ENCODE measurements at places on chromosomes 2 and 18.
A peak's percentile ranks its signal among the peaks of the same experiment; 100 is the strongest.

- peak; percentile 26 for DNase-seq
Observed at GRCh38 chr2:129813404-129813803, 166.1 kb upstream of the RAB6C start.

DNA sequence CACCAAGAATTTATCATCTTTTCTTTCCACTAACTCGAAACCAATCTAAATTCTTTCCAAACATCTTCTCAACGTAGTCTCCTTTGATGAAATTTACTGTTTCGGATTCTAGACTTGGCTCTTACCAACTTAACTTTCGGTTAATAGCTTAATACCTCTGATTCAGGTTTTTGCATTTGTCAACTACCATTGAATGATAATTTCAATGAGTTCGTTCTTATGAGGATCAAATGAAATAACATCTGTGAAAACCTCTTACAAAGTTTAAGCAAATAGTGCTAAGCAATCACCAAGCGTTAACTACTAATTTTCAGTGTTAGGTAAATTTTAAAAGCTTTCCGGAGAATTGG, 593 bp upstream of the NRBP1 start:
- DNase-seq: no peak

- no peak for DNase-seq
Observed at GRCh38 chr2:205965707-205966106, 120.3 kb downstream of the INO80D start.

DNA sequence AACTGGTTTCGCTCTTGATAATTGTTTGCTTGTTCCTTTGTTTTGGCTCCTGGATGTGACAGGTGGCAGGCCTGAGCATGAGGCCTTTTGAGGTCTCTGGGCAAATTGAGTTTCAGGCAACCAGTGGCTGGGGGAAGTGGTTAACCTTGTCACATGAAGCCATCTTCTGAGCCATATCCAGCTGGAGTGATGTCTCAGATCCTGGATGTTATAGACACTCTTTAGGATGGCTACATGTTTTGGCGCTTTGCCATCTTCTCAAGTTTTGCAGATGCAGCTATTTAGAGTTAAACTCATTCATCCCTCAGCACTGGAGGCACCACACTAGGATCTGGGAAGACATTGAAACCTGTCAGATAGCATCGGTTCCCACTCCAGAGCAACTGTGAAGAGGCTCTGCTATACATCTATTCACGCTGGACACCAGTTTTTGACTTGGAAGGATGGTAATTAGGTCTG, 25.3 kb upstream of the TACR1 start:
- DNase-seq: no peak

- no peak for DNase-seq
Observed at GRCh38 chr2:172456002-172456401, 28.6 kb downstream of the ITGA6 start.

- no peak for DNase-seq
Observed at GRCh38 chr2:147352264-147353071, 492.4 kb upstream of the ACVR2A start.

DNA sequence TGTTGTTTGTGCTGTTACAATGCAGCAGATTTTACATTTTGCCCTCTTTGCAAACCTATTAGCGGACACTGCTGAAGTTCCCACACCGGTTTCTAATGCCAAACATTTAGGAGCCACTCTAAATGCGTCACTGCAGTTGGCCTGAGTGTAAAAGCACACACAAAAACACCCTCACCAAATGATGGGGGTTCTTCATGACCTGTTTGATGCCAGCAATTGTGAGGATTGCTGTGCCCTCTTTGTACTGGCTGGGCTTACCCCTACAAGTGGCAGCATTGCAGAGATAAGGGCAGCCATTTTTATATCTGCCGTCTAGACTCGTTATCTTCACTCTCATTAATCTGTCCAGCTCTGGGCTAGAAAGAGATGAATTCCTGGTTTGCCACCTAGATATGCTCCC, 85.3 kb downstream of the NRP2 start:
- DNase-seq: no peak

GRCh38 chr2:205198140-205198525, 484.2 kb upstream of the NRP2 start:
- DNase-seq: no peak

DNA sequence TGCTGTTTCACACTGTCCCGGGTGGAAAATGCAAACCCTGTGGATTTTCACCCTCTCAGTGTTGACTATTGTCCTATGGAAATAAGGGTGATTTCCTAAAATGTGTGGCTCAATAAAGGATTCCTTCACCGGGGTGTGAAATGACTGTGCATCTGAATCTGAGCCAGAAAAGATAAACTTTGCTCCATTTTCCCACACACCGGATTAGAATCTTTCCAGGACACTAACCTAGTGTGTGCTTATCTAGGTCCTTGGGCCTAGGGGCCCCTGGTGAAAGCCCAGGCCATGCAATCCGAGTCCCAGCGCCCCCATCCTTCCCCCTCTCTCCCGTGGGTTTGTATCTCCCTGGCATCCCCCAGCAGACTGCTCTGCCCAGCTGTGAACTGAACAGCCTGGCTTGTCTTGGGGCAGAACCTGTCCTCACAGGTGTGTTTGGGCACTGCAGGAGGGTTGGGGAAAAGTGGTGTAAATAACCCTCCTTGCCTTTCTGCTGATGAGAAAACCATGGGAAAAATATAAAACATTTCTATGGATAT, 17.3 kb downstream of the KLHL29 start:
- no peak for DNase-seq

DNA sequence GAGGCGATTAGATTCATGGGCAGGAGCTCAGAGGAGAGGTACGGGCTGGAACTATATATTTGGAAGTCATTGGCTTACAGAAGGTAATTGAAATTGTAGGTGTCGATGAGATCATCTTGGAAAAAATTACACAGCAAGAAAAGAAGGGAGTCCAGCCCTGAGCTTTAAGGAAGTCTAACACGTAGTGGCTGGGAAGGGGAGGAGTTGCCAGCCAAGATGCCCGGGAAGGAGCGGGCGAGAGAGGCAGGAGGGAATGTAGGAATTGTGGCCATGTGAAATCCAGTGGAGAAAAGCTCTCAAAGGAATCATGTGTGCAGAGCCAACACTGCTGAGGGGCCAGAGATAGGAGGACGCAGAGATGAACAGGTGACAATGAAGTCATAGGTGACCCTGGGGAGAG, 25.6 kb upstream of the SCYGR1 start:
- no peak for DNase-seq

GRCh38 chr2:181523756-181524155, 66.6 kb downstream of the ITGA4 start:
- DNase-seq: no peak

DNA sequence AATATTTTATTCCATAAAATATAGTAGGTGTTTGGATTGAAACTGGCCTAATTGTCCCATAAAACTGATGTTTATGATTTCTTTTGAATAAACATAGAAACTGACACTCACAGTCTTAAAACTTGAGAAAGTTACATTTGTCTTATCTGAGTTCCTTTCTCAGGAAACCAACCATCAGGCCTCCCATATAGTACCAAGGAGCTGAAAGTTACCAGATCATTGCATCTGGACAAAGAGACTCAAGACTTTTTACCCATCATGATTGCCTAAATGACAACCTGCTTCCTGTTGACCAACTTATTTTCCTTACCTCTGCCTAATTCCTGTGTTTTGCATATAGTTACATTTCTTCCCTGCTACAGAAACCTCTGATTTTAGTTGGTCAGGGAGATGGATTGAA, 137.0 kb upstream of the XPO1 start:
- DNase-seq: no peak

- DNase-seq: no peak
Observed at GRCh38 chr2:55162284-55163006, 69.6 kb downstream of the CLHC1 start.

DNA sequence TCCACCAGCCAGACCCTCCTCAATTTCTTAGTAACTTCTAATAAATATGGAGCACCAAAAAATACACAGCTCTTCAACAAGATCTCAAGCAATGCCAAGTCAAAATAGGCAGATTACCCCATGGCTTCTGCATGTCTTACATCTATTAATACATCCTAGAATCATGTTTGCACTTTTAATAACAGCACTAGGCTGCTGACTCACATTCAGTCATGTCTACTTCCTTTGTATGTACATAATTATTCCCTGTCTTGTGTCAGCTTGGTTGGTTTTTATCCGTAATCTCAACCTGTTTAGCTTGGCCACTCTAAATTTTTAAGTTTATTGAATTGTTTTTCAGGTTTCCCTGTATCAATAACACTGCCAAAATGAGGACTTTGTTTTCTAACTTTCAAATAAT, 420.1 kb upstream of the ACVR2A start:
- no peak for DNase-seq

- DNase-seq: no peak
Observed at GRCh38 chr2:225471482-225471881, 72.0 kb downstream of the NYAP2 start.

DNA sequence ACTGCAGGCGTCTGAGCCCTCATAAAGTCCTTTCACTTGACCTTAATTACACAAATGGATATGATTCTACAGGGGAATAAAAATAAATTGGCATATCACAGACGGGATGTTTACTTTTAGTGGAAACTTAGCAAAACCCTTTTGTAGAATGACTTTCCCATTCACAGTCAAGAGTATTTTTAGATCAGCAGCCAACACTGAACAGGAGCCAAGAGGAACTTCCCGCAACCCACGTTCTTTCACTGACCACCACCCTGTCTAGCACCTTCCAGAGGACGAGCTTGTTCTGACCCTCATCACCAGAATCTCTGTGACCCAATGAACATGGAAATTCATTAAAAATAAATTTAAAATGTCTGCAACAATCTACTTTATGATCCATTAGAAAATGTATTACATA, 119.0 kb upstream of the SNTG2 start:
- no peak for DNase-seq

DNA sequence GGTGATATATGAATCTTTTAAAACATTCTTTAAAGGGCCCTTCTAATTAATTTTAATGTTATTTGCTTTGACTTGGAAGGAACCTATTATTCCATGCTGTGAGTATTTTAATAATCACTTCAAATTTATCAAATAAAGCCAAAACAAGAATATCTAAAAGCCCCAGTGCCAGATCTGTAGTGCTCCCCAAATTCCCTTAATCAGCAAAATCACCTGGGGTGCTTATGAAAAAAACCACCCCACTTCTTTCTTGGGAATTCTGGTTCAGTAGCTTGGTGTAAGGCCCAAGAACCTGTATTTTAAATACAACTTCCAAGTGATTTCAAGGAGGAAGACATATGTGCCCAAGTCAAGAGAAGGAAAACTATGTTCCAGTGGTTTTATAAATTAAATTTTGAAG, 202.4 kb upstream of the OSR1 start:
- DNase-seq: no peak

DNA sequence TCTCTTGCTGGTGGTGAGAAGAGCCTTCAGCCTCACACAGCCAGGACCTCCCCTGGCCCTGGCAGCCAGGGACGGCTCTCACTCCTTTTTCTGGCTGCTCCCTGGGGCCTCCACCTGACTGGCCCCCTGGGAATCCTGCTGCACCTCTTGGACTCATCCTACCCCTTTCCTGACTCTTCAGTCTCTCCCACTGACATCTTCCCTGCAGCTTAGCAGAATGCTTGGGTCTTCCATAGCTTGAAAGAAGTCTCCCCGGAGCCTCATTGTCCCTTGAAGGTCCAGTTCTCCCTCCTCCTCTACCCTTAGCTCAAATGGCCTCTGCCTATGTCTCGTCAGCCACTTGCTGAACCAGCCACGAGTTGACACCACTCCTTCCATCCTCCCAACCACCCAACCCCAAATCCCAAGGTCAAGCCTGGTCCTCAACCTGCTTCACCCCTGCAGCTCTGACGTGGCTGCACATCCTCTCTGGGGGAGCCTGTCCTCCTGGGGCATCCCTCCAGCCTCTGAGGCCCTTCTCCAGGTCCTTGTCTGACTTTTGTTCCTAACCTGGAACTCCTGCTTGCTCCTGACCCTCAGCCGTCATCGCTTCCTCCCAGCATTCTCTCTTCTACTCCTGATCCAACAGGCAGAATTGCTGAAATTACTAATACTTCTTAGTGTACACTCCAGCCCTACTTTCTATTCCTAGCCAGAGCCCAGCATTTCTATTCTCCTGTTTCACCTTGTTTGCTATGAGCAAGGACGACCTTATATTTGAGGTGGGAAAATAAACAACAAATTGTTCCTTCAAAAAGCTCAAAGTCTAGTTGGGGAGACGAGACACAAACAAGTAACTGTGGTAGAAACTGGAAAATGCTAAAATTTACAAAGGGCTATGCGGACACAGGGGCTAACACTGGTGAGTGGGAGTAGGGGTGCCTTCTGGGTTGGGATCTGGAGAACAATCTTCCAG, 68.7 kb upstream of the MGAT4A start:
- DNase-seq: no peak

GRCh38 chr18:44709307-44710126, 28.8 kb downstream of the SETBP1 start:
- no peak for DNase-seq

DNA sequence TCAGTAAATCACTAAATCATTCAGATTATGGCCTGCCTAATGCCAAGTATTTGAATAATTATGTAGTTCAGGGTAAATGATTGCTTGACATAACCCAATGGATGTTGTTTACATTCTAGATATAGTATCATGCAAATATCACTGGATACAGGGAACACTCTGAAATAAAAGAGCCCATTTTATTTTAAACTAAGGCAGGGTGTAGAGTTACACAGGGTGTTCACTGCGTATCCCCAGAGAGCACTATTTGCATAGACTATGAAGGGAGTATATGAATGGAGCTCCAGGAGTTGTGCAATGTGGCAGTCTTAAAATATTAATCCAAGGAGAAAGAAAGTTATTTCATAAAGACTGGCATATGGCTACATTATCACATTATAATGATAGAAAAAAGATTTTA, 701.1 kb upstream of the KLHL29 start:
- no peak for DNase-seq

DNA sequence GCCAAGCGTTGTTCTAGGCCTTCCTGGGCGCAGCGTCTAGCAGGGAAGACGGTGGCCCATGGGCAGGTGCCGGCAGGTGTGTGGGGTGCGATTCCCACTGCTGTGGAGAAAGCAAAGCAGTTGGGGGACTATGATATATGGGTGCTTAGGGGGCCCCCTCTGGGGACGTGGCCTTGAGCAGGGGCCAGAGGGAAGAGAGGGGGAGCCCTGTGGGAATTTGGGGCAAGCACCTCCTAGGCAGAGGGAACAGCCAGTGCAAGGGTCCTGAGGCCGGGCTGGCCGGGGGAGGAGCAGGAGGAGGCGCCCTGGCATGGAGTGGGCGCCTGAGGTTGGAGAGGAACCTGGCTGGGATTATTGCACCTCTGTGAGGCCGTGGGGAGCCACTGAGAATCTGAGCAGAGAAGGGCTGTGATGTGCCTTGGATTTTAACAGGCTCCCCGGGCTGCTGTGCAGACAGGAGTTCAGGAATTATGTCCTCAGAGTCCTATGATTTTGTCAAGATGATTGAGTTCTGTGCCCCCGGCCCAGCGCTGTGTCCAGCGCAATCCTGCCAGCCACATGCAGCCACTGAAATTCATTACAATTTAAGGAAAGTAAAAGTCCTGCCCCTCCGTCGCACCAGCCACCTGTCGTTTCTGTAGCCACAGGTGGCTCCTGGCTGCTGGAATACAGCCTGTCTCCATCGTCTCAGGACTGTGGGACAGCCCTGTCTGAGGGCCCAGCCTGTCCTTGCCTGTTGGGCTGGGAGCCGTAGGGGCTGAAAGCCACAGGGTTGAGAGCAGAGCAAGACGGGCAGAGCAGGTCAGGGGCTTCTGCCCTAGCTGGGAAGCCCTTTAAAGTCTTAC, 9.1 kb upstream of the KLHL30 start:
- no peak for DNase-seq
